ENCODE measurements at places on chromosomes 3 and 15.

DNA sequence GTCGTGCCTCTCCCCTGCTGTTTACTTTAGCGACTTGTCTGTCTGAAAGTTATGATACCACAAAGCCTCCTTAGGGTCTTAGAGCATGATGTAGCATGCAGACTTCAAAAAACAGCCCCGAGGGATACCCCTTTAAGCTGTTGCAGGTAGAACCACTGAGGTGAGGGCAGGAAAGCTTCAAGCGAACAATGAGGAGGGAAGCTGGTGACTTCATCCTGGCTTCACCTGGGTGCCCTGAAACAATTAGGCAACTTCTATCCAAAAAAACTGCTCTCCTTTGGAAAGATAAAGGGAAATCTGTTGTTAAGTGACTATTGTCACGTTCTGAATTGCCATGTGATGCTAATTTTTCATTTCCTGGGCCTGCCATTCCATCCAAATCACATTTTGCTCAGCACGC, 231.6 kb downstream of the SOX2 start:
- no peak for DNase-seq

- no peak for DNase-seq
These were observed 44.4 kb upstream of the B3GALNT1 start for GRCh38 chr3:161149529-161149928.

- DNase-seq = no peak
These were observed 206.9 kb upstream of the BHLHE40 start for GRCh38 chr3:4772171-4772804.

- DNase-seq = no peak
These were observed 44.9 kb upstream of the ALDH1A3 start for GRCh38 chr15:100834731-100835130.

DNA sequence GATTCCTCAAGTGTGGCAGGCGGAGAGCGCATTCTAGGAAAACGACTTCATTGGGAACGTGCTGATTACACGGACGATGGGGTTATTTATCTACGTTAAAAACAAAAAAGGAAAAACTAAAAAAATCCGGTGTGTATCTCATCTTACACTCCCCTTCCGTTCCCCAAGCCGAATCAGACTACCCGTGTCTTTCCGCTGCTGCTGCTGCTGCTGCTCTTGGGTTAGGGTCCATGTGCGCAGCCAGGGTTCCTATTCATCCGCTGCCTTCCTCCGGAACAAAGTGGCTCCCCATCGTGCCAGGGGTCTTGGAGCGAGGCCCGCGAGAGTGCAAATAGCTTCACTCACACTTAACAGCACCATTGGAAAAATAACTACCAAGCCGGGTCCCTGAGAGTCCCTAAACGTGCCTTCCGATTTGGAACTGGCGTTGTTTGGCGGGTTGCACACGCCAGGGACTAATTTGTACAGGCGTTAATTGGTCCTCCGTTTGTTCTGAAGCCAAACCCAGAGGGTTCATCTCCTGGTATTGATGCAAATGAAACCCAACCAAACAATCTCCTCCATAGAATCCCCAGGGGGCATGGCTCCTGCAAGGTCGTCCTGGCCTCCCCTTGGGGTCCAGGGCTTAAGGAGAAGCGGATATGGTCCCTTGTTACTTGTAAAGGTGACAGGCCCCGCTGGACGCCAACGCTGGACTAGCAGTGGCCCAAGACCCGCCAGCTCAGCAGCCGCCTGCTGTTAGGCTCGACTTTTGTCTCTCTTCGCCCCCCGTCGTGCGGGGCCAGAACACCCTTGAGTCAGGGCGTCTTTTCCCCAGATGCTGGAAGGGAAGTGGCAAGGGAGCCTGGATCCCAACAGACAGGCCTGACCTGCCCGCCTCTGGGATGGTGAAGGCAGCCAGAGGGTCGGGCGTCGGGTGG, 11.0 kb upstream of the ONECUT1 start:
- DNase-seq = no peak

- DNase-seq = no peak
These were observed 22.0 kb downstream of the TSEN2 start for GRCh38 chr3:12506201-12506709.

GRCh38 chr3:65833761-65834505, 204.8 kb downstream of the MAGI1 start:
- no peak for DNase-seq

DNA sequence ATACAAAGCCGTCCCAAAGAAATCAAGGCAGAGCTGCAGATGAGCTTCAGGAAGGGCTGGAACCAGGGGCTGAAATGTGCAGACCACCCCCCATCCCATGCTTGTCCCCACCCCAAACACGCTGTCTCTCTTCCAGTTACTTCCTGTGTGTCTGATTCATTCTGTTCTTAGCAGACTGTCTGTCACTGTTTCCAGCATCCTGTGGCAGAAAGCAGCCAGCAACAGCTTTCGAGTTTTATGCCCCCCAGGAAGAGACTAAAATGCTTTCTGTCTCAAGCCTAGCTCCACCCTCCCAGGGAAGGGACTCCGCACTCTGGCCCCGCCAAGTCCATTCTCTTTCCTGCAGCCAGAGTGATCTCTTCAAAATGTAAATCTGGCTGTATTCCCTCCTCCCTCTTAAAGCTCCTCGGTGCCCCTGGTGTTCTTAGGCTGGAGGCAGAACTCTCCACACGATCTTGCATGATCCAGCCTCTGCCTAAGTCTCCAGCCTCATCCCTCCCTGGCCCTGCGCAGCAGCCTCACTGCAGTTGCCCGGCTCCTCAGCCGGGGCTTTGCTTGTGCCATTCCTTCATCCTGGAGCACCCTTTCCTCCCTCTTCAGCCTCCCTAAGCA, 41.5 kb downstream of the HRH1 start:
- DNase-seq = no peak

DNA sequence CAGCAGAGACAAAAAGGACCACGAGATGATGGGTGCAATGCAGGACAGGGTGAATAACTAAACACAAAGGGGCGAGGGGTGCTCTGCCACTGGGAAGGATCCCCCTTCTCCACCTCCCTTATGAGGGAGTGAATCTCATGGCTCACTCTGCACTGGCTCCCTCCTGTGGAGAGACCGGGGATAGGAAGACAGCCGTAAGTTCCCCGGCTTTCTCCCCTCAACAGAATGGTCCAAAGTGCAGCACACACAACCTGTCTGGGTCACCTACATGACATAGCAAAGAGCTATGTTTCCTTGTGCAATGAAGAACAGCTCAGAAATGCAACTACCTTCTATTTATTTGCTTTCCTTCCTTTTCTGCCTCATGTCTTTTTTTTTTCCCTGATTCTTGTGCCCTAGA, 7.8 kb upstream of the ACSBG1 start:
- no peak for DNase-seq

DNA sequence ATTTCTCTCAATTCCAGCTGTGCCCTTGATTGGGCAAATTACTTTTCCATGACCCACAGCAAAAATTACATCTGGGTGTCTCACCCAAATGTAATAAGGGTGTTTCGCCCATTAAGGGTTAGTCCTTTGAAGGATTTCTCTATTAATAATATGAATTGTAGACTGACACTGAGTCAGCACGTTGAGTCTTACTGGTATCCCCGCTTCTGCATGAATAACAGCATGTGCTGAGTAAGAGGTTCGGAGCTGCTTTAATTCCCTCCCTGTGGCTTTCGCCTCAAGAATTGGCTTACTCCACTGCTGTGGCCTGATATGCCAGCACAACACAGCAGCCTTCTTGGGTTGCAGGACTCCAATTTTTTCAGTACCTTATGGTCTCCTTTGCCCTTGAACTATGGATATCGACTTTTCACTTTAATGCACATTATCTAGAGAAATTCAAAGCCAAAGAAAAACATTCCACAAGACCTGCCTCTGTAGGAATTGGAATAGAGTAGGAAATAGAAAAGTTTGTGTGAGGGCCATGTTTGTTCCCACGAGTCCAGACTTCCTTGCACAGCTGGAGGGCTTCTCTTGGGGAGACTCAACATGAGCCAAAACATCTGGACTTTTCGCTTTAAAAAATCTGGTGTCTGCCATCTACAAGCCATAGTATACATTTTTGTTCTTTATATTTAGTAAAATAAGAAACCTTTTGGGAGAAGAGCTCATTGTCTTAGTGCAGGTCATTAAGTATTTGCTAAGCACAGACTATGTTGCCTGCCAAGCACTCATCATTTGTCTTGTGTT, 20.7 kb upstream of the ERC2 start:
- DNase-seq = no peak

DNA sequence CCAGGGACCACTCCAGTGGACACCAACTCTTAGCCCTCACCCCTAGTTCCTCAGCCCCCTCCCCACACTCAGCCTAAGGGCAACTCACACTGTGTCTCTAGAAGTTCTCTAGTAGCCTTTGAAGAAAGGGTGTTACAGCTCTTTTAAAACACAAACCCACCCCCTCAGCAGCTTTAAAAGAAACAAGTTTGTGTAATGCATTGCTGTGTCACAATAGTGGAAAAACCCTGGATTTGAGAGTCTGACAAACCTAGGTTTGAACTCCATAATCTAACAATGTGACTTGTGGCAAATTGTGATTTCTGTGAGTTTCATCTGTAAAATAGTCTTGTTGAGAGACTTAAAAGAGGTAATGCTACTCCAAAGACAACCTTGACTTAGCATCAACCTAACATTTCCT, 54.0 kb downstream of the PLCH1 start:
- no peak for DNase-seq

DNA sequence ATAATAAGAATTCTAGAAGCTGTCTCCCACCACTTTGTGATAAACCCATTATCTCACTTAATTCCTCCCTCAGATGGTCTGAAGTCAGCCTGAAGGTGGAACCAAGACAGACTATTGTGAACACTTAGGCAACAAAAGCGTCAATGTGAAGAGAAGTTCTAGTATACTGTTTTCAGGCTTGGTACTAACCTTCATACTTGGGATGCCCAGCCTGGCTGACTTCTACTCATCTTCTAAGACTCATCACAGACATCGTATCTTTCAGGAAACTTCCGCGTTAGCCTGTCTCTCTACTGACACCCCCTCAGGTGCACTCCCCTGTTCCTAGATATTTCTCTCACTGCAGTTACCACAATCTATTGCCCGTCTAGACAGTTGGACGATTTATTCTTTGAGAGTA, 201.2 kb downstream of the SATB1 start:
- DNase-seq = no peak

GRCh38 chr3:139357899-139358298, 14.1 kb downstream of the MRPS22 start:
- no peak for DNase-seq

DNA sequence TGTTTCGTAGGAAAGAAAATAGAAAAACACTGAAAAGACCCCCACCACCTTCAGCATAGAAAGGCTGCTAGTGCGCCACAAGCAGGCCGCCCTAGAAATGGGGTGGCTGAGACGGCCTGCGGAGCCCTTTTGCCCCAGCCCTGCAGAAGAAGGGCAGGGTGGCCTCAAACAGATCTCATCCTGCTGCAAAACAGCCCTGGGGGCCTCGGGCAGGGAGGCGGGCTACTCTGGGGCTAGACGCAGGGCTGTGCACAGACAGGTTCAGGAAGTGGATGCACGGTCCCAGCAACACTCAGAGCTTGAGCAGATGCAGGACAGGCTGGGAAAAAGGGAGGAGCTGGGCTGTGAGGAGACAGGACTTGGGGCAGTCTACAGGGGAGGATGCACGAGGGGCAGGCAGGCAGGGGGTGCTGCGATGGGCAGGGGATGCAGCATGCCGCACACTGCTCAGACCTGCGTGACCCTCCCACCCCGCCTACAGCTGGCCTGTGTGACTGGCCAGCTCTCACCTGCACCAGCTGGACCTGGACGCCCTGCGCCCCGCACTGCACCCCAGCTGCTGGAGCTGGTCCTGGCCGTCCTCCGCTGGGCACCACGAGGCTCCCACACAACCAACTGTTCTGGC, 34.3 kb downstream of the ZXDC start:
- no peak for DNase-seq

- DNase-seq = no peak
These were observed 130.4 kb downstream of the PPM1L start for GRCh38 chr3:160886421-160886820.

DNA sequence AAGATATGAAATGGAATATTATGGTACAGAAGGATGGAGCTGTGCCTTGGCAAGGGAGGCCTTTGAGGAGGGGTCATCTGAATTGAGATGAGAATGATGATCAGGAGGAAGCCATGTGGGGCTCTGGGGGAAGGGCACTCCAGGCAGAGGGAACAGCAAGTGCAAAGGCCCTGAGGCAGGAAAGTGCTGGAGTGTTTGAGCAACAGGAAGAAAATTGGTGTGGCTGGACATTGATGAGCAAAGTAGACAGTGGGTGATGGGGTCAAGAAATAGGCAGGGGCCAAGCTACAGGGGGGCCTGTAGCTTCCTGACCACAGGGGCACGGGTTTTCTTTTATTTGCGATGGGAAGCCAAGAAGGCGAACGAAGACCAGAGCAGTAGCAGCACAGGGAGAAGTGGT, 3.3 kb upstream of the GP9 start:
- no peak for DNase-seq

- DNase-seq = peak; percentile 1
These were observed 155.6 kb downstream of the SQOR start for GRCh38 chr15:45790325-45790943.

DNA sequence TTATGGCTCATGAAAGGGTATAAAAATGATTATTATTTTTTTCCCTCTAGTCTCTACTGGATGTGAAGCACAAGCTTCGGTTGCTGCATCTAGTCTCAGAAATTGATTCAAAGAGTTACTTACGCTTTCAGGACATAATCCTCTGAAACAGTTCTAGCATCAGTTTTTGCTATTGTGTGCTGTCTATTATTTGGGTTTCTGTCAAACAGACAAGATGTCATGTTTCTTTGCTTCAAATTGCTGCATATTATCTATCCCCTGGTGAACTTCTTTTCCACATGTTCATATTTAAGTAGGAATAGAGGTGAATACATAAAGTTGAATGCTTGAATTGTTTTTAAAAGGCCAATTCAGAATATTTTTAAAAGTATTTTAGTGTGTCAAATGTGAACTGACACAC, 161.6 kb upstream of the GBE1 start:
- no peak for DNase-seq

DNA sequence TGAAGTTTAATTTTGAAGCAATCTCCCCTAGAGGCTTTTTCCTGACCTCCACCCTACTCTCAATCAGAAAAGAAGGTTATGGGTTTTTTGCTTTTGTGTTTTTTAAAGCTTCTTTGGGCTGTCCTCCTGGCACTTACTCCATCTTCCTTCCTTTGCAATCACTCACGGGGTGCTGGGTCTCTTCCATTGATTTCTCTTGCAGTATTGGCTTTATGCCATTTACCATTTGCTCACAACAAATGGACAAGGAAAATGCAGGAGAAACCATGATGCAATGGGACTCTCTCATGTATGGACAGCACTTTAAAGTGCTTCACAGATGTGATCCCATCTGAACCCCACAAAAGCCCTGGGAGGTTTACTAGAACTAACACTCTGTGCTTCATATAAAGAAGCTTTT, 57.5 kb downstream of the SST start:
- DNase-seq = no peak

GRCh38 chr15:85748176-85748575, 46.5 kb downstream of the KLHL25 start:
- DNase-seq = no peak

Data from stimulated activated CD4-positive, alpha-beta T cell treated with anti-CD3 and anti-CD28 coated beads, Interleukin-4, amount 100 ng/mL, for 1 hour (primary cell).